ENCODE measurements at places on chromosomes 6 and 20. TPM values are rescaled to one million over a fixed set of nuclear protein-coding genes. Genes with fewer than 3 reads are reported as not detected.

Gene CLPSL1
- total RNA-seq = not detected

Gene SIRPD
- total RNA-seq = not detected

Gene ETV7
- total RNA-seq = 16.9 TPM

Gene THBS2
- not detected for total RNA-seq

Gene CLDN20
- total RNA-seq = not detected

Gene ABHD16B
- not detected for total RNA-seq

Gene GPR6
- total RNA-seq = not detected

Gene ZC3H12D
- 254 TPM for total RNA-seq

Gene EFCAB8
- total RNA-seq = 0.45 TPM

Gene CDC5L
- total RNA-seq = 25.8 TPM

Gene HLA-DRA
- total RNA-seq = 13.6 TPM

Gene BMP2
- total RNA-seq = not detected

Gene SLC22A3
- total RNA-seq = not detected

Gene PSMB1
- total RNA-seq = 201 TPM

Gene TREML2
- 3.3 TPM for total RNA-seq

Gene PRR18
- total RNA-seq = not detected

Gene C4B
- total RNA-seq = 6.1 TPM
